Lung microvascular endothelial cell (primary cell): ENCODE measurements at places on chromosomes 12 and 14.
A peak's percentile ranks its signal among the peaks of the same experiment; 100 is the strongest.

DNA sequence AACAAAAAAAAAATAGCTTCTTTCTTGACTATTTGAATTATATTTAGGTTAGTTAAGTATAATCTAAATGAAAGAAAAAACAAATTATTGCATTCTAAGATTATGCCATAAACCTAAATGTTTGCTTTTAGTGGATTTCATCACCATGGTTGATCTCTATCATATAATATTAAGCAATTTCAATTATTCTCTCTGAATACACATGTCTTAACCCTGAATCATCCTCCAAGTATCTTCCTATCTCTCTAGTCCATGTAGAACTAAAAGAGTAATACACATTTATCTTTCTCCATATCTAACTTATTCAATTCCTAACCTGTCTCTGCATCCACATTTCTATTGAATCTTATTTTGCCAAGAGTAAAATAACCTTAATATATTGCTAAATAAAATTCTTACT, 59.6 kb downstream of the PPFIA2 start:
- DNase-seq, result no peak

GRCh38 chr12:124687917-124688316, 120.5 kb upstream of the NCOR2 start:
- DNase-seq, result peak; percentile 55

DNA sequence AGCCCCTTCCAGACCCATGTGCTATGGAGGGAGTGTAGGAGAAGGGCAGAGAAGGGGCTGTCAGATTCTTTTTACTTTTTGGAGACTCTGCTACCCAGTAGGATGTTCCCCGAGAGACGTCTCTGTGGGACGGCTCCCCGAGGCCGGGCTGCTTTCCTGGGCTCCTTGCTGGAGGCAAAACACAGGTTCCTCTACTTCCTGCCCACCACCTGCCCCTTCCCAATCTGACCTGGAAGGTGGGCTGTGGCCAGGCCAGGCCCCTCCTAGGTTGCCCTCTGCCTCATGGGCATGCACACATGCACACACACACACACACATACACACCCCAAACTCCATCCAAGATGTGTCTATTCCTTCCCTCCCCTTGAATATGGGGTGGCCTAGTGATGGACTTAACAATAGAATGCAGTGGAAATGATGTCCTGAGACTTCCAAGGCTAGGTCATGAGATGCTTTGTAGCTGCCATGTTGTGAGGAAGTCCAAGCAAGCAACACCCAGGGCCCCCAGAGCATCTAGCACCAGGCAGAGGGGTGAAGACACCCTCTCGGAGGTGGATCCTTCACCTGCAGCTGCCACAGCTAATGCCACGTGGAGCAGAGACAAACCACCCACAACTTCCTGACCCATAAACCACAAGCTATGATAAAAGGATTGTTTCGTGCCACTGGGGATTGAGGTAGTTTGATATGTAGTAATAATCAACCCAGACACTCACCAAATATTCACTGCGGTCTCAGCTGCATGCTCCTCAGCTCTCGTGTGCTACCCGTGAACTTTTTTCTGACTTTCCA, 1.6 kb upstream of the ASB2 start:
- no peak for DNase-seq

DNA sequence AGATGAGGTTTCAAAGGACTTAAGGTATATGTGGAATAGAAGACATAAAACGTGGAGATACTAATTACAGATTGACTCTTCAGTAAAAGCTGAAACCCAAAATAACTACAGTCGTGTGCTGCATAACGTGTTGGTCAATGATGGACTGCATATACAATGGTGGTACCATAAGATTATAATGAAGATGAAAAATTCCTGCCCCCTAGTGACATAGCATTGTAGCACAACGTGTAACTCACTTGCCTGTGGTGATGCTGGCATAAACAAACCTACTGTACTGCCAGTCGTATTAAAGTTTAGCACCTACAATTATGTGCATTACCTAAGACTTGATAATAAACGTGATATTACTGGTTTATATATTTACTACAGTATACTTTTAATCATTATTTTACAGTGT, 150.3 kb downstream of the LRRK2 start:
- peak; percentile 32 for DNase-seq

DNA sequence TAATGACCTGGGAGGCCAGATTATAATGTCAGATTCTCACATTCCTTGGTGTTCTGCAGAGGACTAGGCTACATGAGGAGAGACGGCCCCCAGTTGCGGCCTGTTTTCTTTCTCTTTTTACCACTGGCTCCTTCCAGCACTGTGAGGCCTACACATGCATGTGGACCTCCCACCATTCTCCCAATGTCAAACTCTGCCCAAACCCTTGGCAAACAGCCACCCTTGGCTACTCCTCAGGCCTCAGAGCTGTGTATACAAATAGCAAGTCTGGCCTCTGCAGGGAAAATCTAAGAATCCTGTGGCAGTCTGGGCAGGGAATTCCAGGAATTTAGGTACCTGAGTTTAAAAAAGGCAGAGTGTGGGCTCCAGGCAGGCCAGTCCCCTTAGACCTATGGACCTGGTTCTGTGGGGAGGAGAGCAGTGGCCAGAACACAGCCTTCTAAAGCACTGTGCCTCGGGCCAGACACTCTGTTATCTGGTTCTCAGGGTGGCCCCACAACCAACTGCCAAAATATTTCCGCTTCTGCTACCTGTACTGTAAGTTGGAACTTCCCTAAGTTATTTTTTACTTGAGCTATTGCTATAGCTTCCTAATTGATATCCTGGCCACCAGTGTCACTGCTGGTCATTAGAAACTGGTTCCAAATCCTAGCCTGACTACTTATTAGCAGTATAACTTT, 19.9 kb upstream of the NEDD1 start:
- peak; percentile 39 for DNase-seq

DNA sequence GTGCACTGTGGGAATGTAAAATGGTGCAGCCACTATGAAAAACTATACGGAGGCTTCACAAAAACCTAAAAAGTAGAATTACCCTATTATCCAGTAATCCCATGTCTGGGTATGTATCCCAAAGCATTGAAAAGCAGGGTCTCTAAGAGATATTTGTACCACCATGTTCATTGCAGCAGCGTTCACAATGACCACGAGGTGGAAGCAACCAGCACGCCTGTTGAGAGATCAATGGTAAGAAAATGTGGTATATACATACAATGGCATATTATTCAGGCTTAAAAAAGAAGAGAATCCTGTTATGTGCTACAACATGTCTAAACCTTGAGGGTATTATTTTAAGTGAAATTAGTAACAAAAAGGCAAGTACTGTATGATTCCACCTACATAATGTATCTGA, 910 bp upstream of the NOPCHAP1 start:
- no peak for DNase-seq

- no peak for DNase-seq
Observed at GRCh38 chr12:14876833-14877232, 8.8 kb downstream of the MGP start.

GRCh38 chr14:76348898-76349297, 27.0 kb upstream of the ESRRB start:
- peak; percentile 55 for DNase-seq

- DNase-seq, result no peak
Observed at GRCh38 chr12:54933376-54933775, 51.2 kb downstream of the TESPA1 start.

DNA sequence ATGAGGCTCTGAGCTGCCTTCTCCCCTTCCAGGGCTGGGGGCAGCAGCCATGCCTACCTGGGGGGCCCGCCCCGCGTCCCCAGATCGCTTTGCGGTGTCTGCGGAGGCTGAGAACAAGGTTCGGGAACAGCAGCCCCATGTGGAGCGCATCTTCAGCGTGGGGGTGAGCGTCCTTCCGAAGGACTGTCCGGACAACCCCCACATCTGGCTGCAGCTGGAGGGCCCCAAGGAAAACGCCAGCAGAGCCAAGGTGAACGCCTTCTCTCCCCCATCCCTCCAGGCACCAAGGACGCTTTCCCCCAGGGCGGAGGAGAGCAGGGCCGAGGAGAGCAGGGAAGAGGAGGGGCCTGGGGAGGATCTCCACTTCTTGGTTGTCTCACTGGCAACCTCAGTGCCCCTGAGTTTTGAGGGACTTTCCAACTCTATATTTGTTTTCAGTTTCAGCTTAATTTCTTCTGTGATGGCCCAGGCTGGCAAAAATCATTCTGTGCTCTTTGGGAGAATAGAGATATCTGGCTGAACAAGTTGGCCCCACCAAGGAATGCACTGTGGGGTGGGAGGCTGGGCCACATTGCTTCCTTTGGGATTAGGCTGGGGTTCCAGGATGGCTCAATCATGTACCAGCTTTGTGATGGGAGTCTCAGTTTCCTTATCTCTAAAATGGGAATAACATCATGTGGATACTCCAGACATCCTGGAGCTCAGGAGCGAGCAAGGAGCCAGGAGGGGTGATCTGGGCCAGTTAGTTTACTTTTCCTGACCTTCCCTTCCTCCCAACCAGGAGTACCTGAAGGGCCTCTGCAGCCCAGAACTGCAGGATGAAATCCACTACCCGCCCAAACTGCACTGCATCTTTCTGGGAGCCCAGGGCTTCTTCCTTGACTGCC, 1.2 kb downstream of the KHNYN start:
- peak; percentile 15 for DNase-seq

DNA sequence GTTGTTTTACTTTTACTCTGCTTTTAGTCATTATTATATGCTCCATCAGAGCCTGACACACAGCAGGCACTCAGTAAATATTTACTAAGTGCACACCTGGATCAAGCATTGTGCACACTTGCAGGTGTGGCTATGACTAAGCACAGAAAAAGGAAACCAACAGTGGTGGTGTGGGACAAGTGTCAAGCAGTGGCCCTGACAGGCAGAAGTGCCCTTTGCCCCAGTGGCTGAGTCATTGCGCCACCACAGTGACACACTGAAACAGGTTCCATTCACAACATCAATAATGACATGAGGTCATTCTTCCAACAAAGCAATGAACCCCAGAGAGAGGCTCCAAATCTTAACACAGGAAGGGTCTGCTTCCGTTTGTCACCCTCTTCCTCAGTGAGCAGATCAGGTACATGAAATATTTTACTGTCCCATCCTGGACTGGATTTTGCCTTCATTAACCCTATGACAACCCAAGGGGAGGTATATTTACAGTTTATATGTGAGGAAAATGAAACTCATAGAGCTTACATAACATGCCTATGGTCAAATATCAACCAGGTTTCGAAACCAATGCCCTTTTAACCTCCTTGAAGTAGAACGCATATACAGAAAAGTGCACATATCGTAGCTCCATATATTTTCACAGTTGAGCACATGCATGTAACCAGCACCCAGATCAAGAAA, 82.6 kb upstream of the GTF2A1 start:
- DNase-seq, result no peak

DNA sequence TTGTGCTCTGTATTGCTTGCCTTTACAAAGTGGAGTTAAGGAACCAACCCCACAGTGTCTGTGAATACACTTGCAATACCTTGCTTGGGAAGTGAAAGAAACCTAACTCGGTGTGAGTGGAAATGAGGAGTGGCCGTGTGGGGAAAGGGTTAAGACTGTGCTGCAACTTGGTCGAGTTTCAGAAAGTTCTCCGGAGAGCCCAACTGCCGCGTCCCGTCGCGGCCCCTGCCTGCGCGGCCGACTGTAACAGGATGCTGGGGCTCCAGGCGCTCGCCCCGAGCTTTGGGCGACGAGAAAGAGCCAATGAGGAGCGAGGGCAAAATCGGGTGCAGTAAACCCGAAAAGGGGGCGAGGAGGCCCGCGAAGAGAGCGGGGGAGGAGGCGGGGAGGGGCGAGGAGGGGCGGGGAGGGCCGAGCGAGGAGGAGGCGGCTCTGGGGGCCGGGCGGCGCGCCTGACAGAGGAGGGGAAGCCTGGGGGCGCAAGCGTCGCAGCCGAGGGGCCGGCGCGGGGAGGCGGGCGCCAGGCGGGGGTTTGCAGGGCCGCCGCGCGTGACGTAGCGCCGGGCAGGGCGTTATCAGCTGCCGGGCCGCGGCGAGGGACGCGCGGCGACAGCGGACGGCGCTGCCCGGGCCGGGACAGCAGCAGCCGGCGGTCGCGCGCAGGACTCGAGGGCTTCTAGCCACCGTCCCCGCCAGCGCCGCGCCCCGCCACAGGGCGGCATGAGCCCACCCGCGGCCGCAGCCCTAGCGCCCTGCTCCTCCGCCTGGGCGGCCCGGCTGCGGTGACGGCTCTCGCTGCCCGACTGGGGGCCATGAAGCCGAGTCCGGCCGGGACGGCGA, at the start of gene DACT1:
Gene DACT1, plus strand, starts transcription at position 572 of the 840 bp plus-strand sequence. Its CDS starts 241 bp downstream, at position 813.
- peak; percentile 40 for DNase-seq

DNA sequence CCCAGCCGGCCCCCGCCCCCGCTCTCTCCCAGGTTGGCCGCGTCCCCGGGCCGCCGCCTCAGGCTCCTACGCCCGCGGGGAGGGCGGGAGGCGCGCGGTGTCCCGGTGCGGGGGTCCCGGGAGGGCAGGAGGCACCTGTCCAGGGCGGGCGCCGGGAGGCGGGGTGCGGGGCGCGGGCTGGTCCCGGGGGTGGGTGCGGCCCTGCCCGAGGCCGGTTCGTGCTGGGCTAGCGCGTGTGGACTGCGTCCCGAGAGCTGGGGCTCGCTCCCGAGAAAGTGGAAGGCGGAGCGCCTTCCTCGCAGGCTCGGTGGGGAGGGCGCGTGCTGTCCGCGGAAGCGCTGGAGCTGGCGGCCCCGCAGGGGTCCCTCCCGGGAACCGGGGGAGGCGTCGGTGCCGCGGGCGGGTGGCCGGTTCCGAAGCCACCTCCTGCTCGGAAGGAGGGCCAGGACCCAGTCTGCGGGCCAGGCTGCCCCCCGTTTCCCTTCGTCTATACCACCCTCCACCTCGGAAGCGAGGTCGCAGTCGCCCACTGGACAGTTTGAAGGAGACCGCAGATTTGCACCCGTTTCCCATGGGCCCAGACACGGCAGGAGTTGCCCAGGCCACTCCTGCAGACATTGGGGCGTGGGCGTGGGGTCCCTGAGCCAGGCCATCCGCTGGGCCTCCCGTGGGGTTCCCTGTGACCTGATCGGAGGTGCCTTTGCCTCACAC, 636 bp downstream of the ZFYVE21 start:
- no peak for DNase-seq

DNA sequence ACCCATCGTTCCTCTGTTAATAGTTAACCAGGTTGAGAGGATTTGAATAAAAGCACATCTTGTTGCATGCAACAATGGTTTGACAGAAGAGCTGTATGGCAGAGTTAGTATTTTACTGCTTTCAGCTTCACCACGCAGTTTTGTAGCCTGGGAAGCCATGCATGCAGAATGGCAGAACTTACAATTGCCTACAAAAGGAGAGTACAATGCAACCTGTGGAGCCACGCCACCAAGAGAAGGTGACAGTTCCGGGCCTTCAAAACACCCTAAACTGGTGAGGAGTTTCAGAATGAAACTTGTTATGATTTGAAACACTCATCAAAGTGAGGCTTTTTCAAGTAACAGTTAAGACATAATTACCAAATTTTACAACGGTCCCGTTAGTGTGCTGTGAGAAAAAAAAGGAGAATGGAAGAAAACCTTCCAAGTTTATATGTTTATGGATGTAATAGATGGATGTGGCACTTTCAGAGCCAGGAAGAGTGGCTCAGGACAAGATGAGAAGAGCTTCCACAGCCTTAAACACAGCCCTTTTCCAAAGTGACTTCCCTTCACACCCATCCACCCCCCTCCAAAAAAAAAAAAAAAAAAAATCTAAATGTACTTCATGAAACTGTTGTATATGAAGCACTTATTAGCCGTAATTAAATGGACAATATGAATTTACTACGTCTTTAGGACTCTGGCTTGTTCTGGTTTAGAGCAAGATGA, 158.7 kb downstream of the EGLN3 start:
- DNase-seq, result no peak

- DNase-seq, result no peak
Observed at GRCh38 chr12:10802587-10802986, at the start of gene TAS2R7. TSS of gene TAS2R7 (minus strand) at chr12:10802627. CDS start at chr12:10802570, 57 bp downstream.
